ENCODE measurements at places on chromosomes 12 and 14. TPM values are rescaled to one million over a fixed set of nuclear protein-coding genes. Genes with fewer than 3 reads are reported as not detected.

DNA sequence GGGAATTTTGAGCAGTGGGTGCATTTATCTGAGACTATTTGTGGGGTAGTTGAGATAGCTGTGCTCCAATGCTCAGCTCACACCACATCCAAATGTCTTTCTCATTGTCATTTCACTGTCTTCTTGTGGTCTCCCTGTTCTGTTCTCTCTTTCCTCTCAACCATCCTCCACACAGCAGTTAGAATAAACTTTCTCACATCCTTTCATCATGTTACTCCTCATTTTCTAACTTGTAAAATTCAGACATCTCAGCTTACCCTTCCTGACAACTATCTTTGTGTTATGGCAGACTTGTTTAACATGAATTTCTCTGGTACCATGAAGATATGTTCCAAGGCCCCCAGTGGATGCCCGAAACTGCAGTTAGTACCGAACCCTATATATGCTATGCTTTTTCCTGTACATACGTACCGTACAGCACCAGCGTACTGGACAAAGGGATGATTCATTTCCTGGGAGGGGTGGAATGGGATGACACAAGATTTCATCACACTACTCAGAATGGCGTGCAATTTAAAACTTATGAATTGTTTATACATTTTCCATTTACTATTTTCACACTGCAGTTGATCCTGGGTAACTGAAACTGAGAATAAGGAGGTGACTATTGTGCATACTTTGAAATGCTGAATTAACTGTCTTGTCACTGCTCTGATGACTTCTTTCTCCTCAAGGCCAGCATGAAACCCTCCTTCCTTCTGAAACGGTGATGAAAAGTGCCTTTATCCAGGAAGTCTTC lies 177.1 kb upstream of the SLC38A2 start:
- DNase-seq, result no peak

The SERPINA9 gene
- polyA plus RNA-seq, result not detected

GRCh38 chr12:13095266-13095995 lies 8.0 kb downstream of the GSG1 start:
- no peak for DNase-seq

The BEGAIN gene
- 4.4 TPM for polyA plus RNA-seq

DNA sequence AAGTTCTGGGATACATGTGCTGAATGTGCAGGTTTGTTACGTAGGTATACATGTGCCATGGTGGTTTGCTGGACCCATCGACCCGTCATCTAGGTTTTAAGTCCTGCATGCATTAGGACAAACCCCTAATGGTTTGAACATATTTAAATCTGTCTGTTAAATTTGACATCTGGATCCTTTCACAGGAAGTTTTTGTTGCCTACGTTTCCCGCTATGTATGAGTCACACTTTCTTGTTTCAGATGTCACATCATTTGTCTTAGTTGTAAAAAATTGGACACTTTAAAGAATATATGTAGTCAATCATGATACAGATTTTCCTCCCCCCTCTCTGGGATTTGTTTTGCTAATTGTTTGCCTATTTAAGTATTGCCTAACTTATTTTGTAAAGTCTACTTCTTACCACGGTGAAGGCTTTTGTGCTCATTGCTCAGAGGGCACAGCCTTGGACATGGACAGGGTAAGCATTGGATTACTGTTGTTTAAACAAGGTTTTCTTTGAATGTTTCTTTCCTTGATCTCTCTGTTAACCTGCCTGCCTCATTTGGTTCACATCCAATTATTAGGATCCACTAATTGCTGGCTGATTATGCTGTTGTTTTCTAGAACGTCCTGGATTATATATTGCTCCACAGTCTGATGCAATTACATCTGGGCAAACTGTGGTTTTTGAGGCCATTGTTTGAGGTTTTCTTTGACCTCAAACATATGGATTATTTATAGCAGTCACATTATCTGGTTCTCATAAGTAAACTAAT lies 1441.4 kb downstream of the AACS start:
- DNase-seq, result no peak

The C12orf54 gene
- not detected for polyA plus RNA-seq

- DNase-seq, result no peak
These were observed 7.9 kb upstream of the CEP170B start for GRCh38 chr14:104856869-104857860.

GRCh38 chr14:65613131-65613650 lies 200.7 kb downstream of the FUT8 start:
- DNase-seq, result no peak

GRCh38 chr14:34368115-34368970 lies 93.7 kb downstream of the SPTSSA start:
- no peak for DNase-seq

Measured in SK-N-SH (cell line).